Right ventricle myocardium superior (tissue), 1 donor: ENCODE measurements at places on chromosomes 2 and 18. TPM values are rescaled to one million over a fixed set of nuclear protein-coding genes. Genes with fewer than 3 reads are reported as not detected.

The TMEM185B gene
- 21.1 TPM for total RNA-seq

The ADAM23 gene
- total RNA-seq: 58.9 TPM

The PDIA6 gene
- total RNA-seq: 111 TPM

The LHCGR gene
- total RNA-seq: not detected

The PRR30 gene
- not detected for total RNA-seq

The DRC1 gene
- total RNA-seq: not detected

The FIGN gene
- 13.5 TPM for total RNA-seq

The PLCD4 gene
- 0.62 TPM for total RNA-seq

The KLF7 gene
- 19.2 TPM for total RNA-seq

The ARHGEF33 gene
- 0.32 TPM for total RNA-seq

The VWA3B gene
- 0.32 TPM for total RNA-seq

The PARD6G gene
- total RNA-seq: 1.7 TPM

The PLGLB1 gene
- 2.7 TPM for total RNA-seq

The LAMA1 gene
- total RNA-seq: 0.05 TPM

The PREPL gene
- total RNA-seq: 72.0 TPM

The ALPG gene
- total RNA-seq: not detected
